ENCODE measurements at places on chromosomes 3 and 15. TPM values are rescaled to one million over a fixed set of nuclear protein-coding genes. Genes with fewer than 3 reads are reported as not detected.
A peak's percentile ranks its signal among the peaks of the same experiment; 100 is the strongest.

DNA sequence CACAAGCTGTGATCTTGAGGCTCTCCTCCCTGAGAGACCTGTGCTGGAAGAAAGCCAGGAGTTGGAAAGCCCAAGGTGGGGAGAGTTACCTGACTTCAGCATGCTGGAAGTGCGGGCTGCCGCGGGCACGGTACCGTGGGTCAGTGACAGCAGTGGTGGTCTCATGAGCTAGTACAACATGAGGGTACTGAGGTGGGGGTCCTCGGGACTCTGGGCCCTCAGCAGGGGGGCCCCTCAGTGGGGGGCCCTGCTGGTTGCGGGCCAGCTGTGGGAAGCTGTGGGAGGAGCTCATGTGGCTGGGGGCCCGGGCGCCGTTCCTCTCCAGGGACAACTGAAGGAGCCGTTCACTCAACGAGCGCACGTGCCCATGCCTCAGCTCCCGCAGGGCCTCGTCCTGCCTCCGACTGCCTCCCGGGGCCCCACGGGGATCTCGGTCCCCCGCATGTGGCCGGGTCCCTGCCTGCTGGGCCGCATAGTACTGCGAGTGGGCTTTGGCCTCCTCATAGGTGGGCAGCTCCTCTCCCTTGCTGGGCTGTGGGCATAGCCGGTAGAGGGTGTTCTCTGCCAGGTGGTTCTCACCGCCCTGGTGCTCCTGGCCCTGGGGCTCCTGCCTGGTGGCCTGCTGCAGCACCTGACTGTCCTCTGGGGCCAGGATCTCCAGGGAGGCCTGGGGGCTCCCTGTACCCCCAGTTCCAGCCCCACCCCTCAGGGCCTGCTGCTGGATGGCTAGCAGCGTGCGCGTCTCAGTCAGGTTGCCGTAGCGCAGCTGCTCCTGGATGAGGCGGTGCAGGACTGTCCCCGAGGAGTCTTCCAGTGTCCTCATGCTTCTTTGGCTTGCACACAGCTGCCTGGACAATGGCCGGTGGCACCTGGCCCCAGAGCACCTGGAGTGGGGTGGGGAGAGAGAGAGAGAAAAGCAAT lies 3.4 kb downstream of the AMOTL2 start:
- no peak for DNase-seq

DNA sequence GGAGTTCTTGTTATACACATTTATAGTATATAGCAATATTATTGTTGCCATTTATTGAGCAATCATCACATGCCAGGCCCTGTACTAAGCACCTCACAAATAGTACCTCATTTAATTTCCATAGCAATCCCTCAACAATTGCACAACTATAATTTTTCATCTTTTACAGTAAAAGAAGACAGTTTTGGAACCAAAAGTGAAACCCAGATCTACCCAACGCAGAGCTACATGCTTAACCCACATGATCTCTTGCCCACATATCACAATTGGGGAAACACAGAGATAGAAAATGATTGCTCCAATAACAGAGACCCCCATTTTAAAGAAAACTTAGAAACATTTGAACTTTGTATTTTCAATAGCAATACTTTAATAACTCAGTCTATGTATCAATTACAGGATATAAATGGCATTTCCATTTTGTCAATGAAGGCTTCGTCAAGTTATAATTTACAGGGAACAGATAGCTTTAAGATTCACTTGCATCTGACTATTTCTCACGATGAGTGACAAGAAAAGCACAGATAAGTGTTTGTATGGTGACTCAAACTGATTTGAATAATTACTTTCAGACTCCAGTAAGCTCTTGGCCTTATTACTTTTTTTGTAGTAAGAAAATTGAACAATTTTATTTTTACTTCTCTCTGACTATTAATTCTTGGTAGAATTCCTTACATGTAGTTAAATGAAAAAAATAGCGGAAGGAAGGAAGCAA lies 38.7 kb upstream of the CCDC50 start:
- DNase-seq: peak; percentile 11

GRCh38 chr3:10248984-10249748 lies 907 bp downstream of the TATDN2 start:
- DNase-seq: peak; percentile 45

DNA sequence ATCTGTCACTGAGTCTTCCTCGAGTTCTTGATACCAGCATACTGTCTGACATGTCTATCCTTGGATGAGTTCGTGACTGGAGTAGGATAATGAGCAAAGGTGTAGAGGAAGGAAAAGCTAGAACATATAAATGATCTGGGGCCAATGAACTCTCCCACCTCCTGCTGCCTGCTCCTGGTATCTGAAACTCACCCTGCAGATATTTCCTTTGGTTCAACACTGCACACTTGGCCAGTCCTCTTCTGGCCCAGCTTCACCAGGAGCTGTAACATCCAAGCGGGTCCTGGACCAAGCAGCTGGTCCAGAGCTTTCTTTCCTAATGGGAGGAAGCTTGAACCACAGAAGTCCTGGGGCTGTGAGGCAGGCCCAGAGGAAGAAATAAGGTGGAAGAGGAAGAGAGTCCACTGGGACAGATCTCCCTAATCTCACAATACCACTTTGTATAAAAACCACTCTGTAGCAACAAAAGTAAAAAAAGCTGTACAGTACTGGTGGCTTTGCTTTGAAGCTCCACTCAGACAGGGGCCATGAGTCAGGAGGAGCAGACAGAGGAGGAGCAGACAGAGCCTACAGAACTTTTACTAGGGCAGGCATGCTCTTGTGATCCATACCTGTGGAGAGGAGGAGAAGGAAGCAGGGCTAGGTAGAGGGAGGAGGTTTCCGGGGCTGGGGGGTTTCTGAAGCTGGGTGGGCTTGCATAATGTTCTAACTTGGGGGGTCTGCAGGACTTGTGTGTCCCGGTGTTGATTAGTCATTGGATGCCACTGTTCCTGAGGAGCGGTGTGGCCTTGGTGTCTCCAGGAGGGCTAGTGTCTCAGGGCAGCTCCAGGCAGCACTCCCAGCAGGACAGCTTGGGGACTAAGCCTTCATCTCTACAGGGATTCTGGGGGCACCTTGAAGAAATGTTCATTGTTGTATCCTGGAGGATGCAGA lies 166.9 kb downstream of the ABHD5 start:
- no peak for DNase-seq

DNA sequence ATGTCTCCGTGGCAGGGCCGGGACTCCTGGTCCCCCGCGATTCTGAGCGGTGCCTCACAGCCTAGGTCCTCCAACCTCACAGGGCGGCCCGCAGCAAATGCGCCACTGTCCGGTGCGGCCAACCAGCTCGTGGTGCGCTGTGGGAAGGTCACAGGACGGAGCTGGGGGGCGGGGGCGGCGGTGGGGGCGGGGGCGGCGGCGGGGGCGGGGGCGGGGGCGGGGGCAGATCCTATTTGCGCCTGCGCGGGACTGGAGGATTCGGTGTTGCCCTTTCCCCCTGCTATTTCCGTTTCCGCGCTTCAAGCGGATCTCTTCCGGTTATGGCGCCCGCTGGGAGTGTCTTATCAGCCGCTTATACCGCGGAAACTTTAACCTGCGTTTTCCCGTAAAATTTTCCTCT lies 106.7 kb upstream of the SNRPN start:
- no peak for DNase-seq

GRCh38 chr15:51114437-51115119 lies 19.9 kb upstream of the TNFAIP8L3 start:
- DNase-seq: no peak

- peak; percentile 18 for DNase-seq
Measured at GRCh38 chr3:172698631-172699030, 12.2 kb downstream of the NCEH1 start.

- DNase-seq: no peak
Measured at GRCh38 chr15:29952225-29952624, 130.0 kb upstream of the TJP1 start.

- DNase-seq: no peak
Measured at GRCh38 chr3:14577897-14578296, 37.8 kb upstream of the GRIP2 start.

- no peak for DNase-seq
Measured at GRCh38 chr3:5061218-5061569, 60.9 kb upstream of the ARL8B start.

DNA sequence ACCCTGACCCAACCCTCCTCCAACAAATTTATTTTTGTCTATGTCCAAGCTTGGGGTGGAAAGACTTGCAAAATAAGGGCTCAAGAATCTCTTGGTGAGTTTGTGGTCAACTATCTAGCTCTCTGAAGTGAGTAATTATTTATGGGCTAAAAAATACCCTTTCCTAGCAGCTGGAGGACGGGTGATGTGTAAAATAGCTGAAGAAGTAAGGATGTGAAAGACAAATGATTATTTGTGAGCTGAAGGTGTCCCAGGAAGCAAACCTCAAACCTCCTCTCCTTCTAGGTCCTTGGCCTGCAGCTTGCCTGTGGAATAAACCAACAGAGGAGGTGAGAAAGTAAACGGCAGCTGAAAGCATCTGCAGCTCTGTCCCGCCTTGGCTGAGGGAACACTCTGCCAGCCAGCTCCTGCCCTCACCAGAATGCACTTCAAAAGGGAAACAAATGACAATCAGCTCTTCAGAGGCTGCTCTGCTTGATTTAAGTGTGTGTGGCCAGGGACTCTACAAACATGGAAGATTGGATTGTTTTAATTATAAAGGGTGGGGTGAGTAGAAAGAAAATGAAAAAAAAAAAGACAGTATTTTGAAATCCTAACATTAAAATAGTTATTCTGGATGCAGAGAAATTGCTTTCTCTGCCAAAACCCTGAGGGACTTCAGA lies 60.3 kb downstream of the TM4SF4 start:
- no peak for DNase-seq

- DNase-seq: no peak
Measured at GRCh38 chr3:54376939-54377578, 254.7 kb downstream of the CACNA2D3 start.

GRCh38 chr15:73386886-73387506 lies 18.2 kb upstream of the HCN4 start:
- no peak for DNase-seq

GRCh38 chr3:14535616-14536015 lies 4.5 kb downstream of the GRIP2 start:
- DNase-seq: no peak

- DNase-seq: no peak
Measured at GRCh38 chr15:100337096-100338044, 4.4 kb downstream of the ADAMTS17 start.

- no peak for DNase-seq
Measured at GRCh38 chr3:119258915-119259314, 18.2 kb upstream of the B4GALT4 start.

DNA sequence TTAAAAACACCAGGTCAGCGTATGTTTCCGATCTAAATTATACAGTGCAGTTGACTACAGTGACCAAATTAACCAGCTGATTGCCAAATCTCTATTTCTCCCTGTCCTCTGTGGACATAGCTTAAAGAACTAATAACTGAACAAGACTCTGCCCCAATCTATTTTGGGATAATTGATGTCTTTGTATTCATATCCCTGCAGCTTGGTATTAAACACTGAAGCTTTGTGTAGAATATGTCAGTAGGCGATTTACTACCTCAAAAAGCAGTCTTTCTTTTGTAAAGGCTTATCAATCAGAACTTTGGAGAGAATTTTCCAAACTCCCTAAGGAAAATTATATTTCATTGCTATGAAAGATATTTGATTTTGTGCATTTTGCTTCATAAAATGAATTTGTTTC lies 258.2 kb downstream of the SOX2 start:
- DNase-seq: no peak

DNA sequence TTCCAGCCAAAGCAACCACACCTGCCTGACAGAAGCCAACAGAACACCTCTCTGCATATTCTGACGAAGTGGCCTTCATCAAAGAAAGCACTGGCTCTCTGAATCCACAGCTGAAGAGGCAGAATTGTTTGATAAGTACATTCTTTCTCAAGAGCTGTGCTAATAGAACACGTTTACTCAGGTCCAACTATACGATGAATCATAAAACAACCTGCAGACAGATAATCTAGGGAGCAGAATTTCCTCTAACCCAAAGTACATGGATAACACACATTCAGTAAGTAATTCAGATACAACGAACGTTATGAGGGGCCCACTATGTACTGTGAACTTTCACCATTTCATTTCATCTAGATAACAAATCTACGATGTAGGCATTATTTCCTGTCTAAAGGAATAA lies 25.4 kb downstream of the ALDH1A2 start:
- DNase-seq: no peak

DNA sequence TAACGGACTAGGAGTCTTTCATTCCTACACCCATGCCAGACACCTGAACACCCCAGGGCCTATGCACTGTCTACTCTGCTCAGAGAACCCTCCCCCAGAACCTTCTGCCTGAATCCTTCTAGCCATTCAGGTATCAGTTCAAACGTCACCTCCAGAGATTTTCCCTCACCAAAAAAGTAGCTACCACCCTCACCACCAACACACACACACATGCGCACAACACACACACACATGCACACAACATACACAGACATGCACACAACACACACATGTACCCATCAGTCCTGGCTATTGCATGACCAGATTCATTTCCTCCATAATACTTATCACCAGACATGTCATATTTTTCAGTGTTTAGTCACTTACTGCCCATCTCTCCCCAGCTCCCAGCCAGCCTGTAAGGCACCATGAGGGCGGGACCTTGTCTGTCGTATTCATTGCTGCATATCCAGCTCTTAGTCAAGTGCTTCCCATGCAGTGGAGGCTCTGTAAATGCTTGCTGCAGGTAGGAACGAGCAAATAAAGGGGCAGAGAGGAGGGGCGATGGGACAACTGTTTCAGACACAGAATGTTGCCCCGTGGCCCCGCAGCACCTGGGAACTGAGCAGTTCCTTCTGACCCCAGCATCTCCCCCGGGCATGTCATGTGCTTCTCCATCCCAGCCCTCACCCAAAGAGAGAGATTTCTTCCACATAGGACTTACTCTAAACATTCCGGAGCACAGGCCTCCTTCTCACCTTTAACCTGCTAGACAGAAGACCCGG lies 29.2 kb downstream of the XXYLT1 start:
- no peak for DNase-seq

GRCh38 chr3:36650271-36650671 lies 114.1 kb downstream of the DCLK3 start:
- DNase-seq: no peak

DNA sequence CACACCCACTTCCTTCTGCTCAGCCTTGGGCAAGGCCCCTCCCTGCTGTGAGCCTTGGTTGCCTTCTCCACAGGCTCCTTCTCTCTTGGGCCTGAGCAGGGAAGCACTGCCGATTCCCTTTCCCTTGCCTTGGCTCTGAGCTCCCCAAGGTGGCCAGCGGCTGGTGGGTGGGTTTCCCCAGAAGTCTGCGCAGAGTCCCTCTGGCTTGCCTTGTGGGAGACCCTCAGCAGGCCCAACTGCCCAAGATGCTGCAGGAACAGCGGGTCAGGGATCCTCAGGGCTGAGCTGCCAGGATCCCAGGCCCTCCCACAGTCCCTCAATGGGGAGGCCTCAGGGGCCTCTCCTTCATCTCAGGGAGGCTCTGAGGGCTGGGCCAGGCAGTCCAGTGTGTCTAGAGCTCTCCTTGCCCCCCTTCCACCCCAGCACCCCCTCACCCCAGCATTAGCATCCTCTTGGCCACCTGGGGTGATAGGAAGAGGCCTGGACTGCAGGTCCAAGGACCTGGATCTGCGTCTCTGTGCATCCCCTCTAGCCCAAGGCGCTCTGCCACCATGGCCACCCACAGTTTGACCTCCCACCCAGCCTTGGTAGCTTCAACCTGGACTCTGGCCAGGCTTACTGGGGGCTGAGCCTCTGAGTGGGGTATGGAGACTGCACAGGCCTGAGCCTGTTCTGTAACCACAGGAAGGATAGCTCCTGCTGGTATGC lies 68.6 kb downstream of the EXOG start:
- DNase-seq: no peak

The HIGD2B gene
- total RNA-seq: under 0.01 TPM

The RNU5B-1 gene
- not detected for total RNA-seq

The IQCF5 gene
- 0.27 TPM for total RNA-seq

The GLT8D1 gene
- total RNA-seq: 31.0 TPM

The SEMA7A gene
- 19.4 TPM for total RNA-seq

The PLS1 gene
- total RNA-seq: 2.4 TPM

The ANP32A gene
- 38.5 TPM for total RNA-seq

The FAM81A gene
- 0.27 TPM for total RNA-seq

The CD86 gene
- total RNA-seq: 0.27 TPM

The PLCH1 gene
- total RNA-seq: 1.1 TPM

All from hematopoietic multipotent progenitor cell (in vitro differentiated cells).